ENCODE measurements at places on chromosomes 12 and 14.

DNA sequence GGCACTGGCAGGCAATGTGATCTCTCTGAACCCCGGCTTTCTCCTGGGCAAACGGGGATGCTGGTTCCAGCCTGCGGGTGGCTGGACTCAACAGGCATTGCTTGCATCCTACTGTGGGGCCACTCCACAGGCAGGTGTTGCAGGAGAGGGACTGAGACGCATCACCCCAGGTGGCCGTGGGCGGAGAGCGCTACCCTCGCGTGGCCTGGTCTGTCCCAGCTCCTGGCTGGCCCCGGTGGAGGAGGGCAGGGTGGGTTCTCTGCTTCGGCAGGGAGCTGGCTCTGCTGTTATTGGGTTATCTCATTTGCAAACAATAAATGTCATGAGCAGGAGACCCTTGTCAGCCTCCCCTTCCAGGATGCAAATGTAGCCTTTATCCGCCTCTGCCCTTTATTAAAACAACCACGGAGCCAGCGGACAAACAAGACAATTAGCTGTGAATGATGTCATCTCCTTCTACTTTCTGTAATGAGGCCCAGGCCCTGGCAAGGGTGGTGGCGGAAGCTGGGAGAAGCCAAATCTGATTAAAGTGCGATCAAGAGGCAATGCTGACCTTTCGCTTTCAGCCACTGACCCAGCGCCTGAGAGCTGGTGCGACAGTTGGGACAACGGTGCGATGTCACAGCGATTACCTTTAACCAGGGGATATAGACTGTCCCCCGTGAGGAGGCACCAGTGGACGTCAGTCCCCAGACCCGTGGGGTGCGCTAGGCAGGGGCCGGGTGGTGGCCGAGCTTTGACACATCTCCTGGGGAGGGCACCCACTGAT is 161.8 kb downstream of the KIF26A start:
- DNase-seq = no peak

- DNase-seq = no peak
Measured at GRCh38 chr12:66197495-66197921, 8.5 kb downstream of the IRAK3 start.

DNA sequence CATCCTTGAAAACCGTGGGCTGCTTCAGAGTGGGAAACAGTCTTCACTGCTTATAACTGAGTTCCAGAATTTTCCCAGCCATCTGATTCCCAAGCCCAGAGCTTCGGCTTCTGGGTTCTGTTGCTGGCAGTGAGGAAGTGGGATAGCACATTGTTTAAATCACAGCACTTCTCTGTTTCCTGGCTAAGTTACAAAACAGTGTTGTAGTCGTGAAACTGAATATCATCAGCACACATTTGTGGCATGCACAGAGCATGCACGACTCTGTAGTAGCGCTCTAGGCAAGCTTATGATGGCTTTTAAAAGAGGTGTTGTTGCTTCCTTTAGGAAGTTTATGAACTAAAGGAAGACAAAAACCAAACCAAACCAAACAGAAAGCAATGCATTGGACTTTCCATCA is 1005.5 kb downstream of the NRXN3 start:
- DNase-seq = no peak

- DNase-seq = no peak
Measured at GRCh38 chr12:14900521-14901227, 15.0 kb upstream of the MGP start.

GRCh38 chr14:94665121-94665520 is 52.9 kb downstream of the SERPINA3 start:
- no peak for DNase-seq

DNA sequence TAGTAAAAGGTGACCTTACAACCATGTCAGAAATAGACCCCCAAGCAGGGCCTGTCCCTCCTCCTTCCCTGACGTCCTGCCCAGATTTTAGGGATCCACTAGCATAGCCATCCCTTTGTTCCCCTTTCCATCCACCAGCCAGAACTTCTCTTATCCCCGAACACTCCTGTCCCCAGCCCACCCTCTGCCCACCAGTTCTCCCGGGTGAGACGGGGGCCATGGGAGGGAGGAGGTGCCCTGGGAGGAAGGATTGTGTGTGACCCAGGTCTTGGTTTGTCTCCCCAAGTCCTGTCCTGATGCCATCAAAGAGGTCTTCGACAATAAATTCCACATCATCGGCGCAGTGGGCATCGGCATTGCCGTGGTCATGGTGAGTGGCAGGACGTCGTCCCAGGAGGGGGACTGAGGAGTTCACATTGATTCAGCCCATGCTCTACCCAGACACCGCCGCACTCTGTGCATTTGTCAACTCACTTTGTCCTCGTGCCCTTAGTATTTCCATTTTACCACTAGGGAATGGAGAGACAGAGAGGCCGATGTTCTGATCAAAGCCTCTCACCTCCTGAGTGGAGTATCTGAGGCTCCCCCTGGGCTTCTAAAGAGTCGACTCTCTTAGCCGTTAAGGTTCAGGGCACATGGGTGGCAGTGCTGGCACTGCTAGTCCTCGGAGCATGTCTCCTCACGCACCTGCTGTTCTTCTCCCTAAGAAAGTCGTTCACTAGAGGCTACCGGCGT is 35.9 kb downstream of the CD9 start:
- DNase-seq = no peak

DNA sequence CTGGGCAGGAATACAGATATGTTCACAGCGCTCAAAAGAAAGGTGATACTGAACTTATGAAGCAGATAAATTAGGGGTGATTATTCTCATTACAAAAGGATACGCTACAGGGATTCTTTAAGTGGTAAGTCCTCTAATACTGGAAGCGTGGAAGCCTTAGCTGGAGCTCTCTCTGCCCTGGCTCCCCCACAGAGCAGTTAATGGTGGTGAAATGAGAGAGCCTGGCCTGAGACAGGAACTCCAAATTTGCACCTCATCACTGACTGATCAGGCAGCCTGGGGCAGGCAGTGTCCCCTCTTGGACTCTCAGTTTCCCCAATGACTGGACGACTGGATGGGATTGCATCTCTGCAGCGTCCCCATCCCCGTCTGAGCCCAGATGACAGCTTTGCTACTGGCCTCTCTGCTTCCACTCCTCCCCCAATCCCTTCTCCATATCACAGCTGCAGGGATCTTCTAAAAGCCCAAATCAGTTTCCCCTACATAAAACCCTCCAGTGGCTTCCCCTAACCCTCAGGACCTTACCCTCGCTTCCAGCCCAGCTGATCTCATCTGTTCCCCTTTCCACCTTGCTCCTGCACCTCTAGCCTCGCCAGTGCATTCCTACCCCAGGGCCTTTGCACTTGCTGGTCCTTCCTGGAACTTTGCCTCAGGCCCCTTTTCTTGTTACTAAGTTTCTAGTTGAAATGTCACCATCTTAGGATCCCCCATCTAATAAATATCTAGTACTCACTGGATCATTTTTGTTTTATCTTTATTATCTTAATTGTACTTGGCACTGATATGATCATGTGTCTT is 171.7 kb upstream of the LHX5 start:
- no peak for DNase-seq

GRCh38 chr14:26528415-26529182 is 69.2 kb downstream of the NOVA1 start:
- no peak for DNase-seq

DNA sequence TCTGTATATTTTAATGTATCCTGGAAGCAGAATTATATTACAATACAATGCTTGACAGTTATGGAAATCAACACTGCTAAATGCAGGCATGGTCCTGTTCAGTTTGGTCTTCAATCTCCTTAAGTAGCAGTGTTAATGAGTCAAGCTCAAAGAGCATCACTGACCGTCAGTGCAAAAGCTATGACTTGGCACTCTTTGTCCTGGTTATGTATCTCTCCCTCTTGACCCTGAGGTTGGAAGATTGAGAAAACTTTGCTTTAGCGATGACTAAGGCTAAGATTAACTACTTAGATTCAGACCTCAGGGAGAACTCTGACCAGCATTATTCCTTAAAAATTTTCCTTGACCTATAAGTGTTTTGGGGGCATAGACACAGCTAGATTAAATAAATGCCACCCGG is 10.9 kb downstream of the CLEC7A start:
- no peak for DNase-seq

DNA sequence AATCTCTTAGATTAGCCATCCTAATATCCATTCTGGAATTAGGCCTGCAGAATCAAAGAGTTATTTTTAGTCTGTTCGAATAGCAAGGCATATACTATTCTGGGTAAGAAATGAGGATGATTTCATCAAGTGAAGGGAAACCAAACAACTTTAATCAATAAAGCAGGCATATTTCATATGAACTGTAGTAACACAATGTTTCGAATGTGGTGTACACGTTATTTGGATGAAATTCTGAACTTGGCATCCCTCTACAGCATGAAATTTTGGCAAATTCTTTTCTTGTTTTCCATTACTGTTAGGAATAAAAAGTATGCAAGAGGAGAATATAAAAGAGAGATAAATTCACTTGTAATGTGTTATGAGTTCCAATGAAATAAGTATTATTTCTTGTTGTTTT is 1233.3 kb upstream of the SEL1L start:
- no peak for DNase-seq

DNA sequence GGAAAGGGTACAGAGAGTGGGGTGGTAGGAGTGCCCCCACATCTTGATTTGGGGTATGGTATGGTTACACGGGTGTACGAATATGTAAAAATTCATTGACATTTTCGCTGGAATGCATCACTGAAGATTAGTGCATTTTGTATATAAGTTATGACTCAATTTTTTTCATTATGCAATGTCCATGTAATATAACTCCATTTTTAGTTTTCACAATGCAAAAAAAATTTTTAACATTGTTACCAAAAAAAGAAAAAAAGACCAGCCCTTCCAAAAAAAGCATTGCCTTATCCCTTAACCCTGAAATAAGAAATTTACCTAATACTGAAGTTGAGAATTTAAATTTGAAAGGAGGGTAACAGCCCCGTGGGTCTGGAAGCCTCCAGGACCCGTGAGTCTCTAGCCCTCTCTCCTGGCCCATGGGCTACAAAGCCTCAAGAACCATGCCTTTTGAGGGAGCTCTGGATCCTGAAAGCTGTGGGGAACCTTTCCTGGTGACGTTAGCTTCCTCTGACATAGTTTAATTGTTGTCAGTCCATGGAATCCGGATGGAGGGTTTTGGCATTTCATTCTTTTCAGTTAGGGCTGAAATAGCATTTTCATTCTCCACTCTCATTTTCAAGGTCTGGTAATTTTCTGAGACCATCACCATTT is 55.6 kb upstream of the ACTN1 start:
- DNase-seq = no peak
